ENCODE measurements at places on chromosomes 4 and X.

DNA sequence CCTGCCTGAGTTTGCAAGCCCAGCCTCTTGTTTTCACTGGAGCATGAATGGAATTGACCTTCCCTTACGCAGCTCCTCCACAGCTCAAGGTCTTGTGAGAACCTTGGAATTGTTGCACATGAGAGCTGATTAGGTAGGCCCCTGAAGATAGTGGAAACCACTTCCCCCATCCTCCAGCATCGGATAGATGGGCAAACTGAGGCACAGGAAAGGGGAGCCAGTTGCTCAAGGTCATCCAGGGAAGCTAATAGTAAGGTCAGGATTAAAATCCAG is 27.2 kb downstream of the PJA1 start:
- no peak for DNase-seq

DNA sequence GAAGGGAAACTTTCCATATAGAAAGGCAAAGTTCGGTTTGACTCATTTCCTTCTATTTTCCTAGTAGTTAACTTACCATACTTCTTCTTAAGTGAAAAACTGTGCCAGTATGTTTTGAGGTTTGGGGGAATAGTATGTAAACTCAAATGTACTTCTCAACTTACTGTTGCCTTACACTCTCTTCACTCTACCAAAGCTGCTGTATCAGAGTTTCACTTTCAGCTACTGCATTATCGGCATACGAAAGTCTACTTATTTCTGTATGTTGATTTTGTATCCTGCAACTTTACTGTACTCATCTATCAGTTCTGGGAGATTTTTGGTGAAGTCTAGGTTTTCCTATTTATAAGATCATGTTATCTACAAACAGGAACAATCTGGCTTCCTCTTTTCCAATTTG is 932.7 kb downstream of the FAT4 start:
- DNase-seq = no peak

GRCh38 chr4:108135549-108136209 is 33.1 kb downstream of the LEF1 start:
- no peak for DNase-seq

DNA sequence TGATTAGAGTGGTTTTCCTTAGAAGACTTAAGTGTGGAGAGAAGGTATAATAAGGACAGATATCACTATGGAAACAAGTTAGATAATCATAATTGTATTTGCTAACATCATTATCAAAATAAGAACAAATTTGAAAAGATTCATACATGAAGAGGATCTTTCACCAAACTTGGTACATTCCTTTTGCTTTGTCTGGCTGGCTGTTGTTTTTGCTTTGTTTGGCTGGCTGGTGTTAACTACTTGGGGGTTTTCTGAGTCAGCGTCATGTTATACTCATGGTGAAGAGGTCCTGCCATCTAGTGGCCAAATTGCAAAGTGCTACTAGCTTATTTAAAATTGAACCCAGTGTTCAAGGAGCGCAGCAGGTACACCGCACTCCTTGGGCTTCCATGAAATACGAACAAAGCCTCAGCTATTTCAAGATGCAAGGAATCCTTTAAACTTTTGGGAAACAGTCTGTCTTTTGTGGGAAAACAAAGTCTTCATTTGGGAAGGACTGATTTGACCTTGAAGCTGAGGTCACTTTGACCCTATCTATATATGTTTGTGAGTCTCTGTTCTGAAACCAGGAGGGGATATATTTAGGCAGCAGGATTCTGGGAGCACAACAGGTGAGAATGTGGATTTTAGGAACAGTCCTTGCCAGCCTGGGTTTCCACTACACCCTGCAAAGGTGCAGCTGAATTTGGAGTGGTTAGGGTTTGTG is 129.7 kb downstream of the PLS3 start:
- peak; percentile 83 for DNase-seq

DNA sequence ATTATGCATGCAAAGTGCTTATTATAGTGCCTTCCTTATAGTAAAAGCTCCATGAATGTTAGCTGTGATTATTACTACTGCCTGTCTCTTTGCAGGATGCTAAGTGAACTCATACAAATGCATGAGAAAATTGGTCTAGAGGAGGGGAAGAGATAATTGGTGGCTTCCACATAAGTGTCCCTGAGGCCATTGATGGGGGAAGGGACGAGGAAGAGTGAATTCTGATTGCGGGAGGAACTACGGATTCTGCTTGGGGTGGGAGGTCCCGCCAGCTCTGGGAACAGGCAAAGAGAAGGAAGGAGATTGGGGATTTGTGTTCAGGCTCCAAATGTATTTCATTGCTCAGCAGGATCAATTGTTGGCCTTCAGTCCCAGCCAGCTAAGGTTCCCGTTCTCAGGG is 11.6 kb upstream of the ARHGAP36 start:
- DNase-seq = no peak

GRCh38 chr4:74490736-74491135 is 45.8 kb downstream of the AREG start:
- no peak for DNase-seq

GRCh38 chr4:26217961-26218676 is 102.7 kb upstream of the RBPJ start:
- DNase-seq = peak; percentile 68

GRCh38 chr4:100593935-100594334 is 76.1 kb upstream of the EMCN start:
- no peak for DNase-seq

- no peak for DNase-seq
Observed at GRCh38 chr4:94214703-94215319, 7.1 kb downstream of the SMARCAD1 start.

DNA sequence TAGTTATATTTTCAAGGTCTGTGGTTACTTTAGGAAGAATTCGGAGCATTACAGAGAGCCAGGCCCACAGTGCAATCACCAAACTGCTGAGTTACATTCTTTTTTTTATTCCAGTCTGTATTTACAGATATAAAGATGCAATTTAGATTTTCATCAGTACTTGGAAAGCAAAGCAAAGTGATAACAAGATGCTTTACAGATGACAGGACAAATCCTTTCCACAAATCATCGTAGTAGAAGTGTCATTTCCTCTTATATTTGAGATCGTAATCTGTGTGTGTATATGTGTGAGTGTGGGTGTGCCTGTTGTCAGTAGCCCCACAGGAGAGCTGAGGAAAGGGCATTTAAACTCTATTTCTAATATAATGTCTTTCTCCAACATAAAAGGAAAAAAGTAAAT is 1893.7 kb downstream of the STIM2 start:
- DNase-seq = no peak

- peak; percentile 85 for DNase-seq
Observed at GRCh38 chr4:122826553-122827257, at the start of gene FGF2. Gene FGF2 (plus strand): TSS chr4:122826831. CDS start chr4:122827175, 344 bp downstream.

DNA sequence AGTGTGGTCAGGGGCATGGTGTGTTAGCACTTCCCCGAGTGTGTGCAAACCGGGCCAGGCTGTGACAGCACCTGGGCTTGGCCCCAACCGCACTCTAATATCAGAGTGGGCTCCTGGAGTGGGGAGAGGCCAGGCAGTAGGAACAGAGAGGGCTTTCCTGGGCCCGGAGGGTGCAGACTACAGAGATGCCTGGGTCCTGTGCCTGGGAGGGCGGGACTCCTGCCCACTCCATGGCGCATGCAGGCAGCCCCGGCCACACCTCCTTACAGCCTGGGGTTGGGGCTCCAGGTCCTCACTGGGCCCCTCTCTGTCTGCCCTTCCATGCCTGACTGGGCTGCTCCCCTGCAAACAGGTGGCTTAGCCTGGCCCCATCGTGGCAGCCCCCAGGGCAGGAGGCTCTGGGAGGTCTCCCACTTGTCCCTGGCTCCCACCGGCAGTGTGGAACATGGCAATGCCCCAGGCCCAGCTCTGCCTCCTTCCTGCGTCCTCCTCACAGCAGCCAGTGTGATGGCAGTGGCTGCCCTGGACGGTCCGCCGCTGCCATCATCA is 60.4 kb downstream of the AGA start:
- DNase-seq = no peak

Measured in AG10803 (cell line).